ENCODE measurements at places on chromosomes 11 and 22.

DNA sequence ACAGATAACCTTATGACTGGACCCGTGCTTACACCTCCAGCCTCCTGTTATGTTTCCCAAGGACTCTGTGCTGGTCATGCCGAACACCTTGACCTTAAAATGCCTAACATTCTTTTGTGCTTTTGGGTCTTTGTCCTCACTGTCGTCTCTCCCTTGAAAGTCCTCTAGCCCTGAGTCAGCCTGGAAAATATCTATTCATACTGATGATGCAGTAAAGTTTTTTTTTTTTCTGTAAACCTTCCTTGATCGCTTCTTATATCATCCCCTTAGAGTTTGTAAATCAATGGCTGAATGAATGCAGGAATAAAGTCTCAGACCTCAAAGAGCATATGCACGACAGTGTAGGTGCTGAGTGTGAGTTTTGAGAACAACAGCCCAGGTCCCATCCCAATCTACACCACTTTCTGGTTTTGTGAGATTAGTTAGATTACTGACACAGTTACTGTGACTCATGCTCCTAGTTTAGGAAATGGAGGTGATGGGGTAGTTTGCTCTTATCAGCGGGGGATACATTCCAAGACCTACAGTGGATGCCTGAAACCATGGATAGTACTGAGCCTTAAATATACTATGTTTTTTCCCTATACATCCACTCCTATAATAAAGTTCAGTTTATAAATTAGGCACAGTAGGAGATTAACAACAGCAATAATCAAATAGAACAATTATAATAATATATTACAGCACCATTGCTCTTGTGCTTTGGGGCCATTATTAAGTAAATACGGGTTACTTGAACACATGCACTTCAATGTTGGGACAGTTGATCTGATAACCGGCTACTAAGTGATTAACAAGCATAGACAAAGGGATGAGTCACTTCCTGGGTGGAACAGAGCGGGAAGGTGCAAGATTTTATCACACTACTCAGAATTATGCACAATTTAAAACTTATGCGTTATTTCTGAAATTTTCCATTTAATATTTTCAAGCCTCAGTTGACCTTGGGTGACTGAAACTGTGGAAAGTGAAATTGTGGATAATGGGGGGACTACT, 8.6 kb downstream of the TCN1 start:
- DNase-seq, result no peak

GRCh38 chr11:104402812-104403521, 239.0 kb upstream of the PDGFD start:
- no peak for DNase-seq

DNA sequence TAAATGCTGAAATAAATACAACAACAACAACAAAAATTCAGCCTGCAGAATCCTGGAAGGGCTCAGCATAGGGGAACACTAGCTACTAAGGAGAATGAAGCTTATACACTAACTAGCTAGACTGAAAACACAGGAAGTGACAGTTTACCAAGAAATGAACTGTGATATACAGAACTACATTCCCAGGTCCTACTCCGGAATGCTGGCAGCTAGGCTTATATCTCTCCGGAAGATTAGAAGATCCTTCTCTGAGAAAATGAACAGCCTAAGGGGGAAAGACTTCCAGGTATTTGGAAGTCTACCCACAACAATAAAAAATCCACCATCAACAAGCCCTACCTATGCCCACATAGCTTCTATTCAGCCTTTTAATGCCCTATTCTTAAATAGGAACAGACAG, 31.0 kb downstream of the CCDC34 start:
- no peak for DNase-seq

- DNase-seq, result no peak
Measured at GRCh38 chr22:38737302-38738060, 18.3 kb downstream of the SUN2 start.

GRCh38 chr11:10856689-10857458, 979 bp downstream of the ZBED5 start:
- DNase-seq, result peak; percentile 10

GRCh38 chr22:45235101-45235777, 5.5 kb downstream of the KIAA0930 start:
- no peak for DNase-seq

DNA sequence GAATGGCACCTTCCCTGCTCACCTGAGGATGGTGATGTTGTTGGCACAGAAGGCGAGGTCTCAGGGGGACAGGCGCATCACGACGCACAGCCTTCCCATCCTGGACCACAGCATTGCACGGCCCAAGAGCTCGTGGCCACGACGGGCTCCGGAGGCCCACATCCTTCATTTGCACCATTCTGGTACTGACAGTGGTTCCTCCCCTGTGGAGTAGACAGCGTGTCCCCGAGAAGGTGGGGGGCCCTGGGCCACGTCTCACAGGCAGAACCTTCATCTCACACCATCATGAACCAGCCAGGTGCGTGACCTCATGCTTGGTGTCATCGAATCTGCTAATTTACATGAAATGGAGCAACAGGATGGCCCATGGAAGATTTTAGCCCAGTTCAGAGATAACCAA, 180.0 kb downstream of the CTTN start:
- DNase-seq, result no peak

GRCh38 chr11:126464796-126465195, 109.3 kb downstream of the ST3GAL4 start:
- DNase-seq, result no peak

DNA sequence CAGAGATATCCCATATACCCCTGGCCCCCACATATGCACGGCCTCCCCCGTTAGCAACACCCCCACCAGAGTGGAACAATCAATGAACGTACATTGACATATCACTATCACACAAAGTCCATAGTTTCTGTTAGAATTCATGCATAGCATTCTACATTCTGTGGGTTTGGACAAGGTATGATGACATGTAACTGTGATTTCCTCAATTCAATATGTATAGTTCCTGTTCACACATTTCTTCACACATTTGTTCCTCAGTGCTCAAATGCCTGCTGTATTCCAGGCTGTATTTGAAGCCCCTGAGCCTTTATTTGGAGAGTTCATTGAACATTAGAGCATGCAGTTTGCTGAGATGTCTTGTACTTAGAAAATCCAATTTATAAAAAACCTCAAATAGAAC, 69.9 kb downstream of the PTPRJ start:
- DNase-seq, result no peak

- no peak for DNase-seq
Measured at GRCh38 chr11:12642040-12642439, 32.2 kb upstream of the TEAD1 start.

- no peak for DNase-seq
Measured at GRCh38 chr11:57459164-57460021, 935 bp upstream of the RTN4RL2 start.

GRCh38 chr22:40036591-40037225, 42.0 kb downstream of the FAM83F start:
- DNase-seq, result no peak

GRCh38 chr11:79081471-79082031, 359.3 kb downstream of the TENM4 start:
- DNase-seq, result no peak

DNA sequence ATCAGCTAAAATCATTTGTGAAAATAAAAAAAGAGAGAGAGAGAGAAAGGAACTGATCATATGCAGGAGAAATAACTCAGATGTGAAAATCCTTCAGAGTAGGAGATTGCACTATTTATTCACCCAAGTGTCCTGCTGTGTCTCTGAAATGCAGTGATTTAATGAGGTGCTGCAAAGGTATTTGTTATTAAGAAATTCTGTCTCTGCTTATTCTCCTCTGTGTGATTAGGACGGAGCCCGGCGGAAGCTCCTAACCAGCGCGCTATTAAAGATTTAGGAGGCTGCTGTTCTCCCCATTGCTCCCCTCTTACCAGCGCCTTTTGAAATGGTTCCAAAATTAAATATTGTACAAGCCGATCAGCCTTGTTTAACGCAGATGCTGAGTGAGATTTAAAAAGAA, 528.3 kb downstream of the BUD13 start:
- no peak for DNase-seq

GRCh38 chr11:43574949-43575912, 105.3 kb upstream of the HSD17B12 start:
- peak; percentile 36 for DNase-seq

DNA sequence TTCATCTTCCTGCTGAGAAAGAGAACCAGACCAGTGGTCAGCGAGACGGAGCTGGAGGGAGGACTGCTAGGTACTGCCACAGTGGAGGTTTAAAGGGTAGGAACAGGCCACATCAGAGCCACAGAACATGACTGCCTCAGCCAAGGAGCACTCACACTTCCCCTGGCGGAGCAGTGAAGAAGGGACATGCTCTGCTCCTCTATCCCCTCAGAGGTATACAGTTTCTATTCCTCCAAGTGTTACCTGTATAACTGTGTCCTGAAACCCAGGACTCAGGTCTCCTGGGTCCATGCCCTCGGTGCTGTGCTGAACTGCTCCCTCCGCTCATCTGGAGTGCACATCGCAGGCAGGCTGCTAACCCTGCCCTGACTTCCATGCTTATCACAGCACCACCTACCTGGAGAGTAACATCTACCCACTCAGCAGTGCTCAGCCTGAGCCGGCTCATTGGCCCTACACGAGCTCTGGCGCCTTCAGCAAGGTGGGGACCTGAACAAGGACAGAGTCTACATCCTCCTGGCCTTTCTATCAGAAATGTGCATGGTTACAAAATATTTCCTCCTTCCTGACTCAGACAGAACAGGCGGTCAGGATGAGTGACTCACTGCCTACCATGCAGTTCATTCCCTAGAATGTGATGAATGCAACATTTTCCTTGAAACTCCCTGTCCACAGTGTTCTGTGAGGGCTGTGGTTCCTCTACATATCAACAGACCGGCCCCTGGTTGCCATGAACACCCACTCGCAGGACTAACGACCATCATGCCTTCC, 52.9 kb downstream of the C11orf58 start:
- DNase-seq, result no peak

GRCh38 chr11:46665356-46665755, 35.1 kb downstream of the ARHGAP1 start:
- DNase-seq, result no peak

DNA sequence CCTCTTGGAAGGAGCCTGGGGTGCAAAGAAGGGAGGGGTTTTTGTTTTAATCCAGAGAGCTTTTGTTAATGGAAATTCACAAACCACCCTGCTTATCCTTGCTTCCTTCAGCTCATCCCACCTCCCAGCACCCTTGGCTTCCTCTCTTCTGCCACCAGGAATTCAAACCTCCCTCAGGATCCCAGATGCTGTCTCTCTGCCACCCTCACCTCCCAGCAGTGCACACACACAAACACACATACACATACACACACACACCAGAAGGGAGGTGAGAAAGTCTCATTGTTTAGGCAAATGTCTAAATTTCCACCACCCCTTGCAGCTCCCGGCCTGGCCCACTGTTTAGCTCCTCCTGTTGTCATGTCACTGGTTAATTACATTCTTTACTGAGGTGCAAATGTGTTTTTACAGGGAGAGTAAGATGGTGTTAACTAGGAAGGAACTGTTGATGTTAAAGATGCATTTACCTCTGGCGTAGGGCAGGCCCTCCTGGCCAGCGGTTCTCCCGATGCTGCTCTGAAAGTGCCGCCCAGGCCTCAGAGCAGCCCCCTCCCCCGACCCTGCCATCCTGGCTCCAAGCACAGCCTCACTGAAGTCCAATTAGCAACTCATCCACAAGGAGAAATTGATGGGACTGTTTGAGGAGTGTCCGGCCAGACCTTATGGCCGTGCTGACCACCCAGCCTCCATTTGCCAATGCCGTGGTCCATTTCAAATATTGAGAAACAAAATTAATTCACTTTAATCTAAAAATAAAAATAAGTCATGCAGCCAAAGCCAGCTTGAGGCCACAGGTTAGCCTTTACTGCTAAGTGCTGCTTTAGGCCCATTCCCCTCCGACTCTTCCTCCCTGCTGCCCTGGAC, 165.4 kb downstream of the FEZ1 start:
- no peak for DNase-seq

DNA sequence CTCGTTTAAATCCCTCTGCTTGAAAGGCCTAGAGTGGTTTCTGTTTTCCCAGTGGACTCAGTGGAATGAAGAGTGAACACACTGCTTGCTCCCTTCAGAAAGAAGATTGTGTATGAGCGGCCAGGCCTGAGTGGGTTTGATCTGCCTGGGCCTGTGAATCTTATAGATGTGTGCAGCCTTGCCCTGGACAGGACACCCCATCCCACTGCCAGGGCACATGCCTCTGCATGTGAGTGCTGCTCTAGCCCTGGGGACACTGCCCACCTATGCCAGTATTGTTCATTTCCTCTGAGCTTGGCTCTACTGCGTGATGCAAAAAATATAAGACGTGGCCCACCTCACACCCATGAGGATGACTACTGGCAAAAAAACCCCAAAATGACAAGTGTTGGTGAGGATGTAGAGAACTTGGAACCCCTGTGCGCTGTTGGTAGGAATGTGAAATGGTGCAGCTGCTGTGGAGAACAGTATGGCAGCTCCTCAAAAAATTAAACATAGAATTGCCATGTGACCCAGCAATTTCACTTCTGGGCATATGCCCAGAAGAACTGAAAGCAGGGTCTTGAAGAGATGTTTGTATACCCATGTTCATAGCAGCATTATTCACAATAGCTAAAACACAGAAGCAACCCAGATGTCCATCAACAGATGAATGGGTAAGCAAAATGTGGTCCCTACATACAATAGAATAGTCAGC, 27.3 kb upstream of the NECTIN1 start:
- DNase-seq, result no peak

GRCh38 chr11:27148506-27148905, 107.9 kb downstream of the BBOX1 start:
- DNase-seq, result no peak

DNA sequence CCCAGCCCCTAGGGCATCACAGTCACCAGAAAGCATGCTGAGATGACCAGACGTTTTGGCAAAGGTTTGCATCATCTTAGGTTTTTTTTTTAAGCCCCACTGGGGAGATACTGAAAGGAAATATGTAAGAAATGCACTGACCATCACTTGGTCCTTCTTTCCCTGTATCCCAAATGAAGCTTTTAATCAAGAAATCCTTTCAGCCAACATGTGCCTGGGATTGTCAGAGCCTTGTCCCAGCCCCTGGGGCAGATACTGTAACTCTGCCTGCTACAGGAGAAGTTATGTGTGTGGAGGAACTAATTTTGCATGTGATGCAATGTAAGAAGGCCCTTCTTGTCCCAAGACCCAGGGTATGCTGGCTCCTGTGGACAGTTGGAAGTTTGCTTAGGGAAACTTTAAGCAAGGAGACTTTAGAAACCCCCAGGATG, 65.6 kb downstream of the PPFIBP2 start:
- DNase-seq, result no peak

DNA sequence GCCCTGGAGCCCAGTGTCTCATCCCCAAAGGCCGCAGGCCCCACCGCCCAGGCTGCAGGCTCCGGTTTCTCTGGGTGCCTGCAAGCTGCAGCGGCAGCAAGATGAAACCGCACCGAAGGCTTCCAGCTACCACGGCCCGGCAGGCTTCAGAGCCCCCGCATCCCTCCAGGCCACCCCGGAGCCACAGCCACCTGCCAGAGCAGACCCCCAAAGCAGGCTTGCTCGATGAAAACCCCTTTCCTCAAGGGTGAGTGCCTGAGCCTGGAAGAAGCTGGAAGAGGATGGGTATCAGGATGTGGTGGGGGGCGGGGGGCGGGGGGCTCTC, 24.5 kb upstream of the GNB1L start:
- no peak for DNase-seq

DNA sequence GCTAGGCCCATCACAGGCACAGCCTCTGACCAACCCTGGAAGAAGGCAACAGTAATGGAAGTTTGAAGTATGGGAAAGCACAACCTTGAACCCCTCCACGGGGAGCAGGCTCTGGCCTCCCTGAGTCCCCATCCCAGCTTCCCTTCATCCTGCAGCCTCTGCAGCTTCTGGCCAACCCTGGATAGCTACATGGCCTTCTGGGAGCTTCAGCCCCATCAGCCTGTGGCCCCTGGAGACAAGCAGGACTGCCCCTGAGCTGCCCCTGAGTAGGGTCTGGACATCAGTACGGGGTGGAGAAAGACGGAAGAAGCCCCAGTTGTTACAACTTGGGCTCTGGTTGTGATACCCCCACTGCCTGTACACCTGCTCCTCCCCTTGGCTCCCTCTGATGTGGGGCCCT, 113.8 kb upstream of the CD82 start:
- DNase-seq, result no peak

All from right lung (tissue), 10 donors.